ENCODE measurements at places on chromosomes 11 and 22.

- no peaks in the 10 kb centered on the region for H3K4me1 ChIP-seq
- no peak overlapping the region for H3K27ac ChIP-seq
- H3K4me3 ChIP-seq, result no peak overlapping the region
- no peak for DNase-seq
- H3K36me3 ChIP-seq, result peaks cover 5% of the 10 kb centered on the region
These were observed 9.8 kb downstream of the MRPL48 start for GRCh38 chr11:73797457-73797856.

DNA sequence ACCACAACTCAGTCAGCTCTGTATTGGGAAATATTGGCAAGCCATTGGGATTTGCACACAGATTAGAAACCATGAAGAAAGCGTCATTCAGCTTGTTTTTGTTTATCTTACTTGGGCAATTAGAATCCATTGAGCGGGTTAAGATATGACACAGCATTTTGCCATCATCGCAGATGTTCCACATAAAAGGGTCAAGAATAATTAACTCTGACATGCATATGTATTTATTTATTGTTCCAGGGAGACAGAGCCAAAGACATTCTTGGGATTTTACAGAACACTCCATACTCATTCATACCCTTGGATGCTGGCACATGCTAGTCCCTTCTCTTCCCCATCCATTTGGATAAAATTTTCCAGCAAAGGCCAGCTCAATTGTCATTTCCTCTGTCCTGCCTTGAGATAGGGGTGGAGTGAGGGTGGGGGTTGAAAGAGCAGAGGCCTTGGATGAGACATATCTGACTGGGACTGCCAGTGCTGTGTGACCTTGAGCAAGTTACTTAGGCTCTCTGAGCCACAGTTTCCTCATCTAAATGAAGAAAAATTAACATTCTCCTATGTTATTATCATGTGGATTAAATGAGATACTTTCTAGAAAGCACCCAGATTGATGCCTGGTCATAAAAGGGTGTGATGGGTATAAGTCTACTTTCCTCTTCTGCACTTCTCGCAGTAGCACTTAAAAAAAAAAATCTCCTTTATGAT, 179.7 kb downstream of the RRAS2 start:
- no peaks in the 10 kb centered on the region for H3K36me3 ChIP-seq
- no peak for DNase-seq
- no peak overlapping the region for H3K27ac ChIP-seq
- no peaks in the 10 kb centered on the region for H3K4me1 ChIP-seq

DNA sequence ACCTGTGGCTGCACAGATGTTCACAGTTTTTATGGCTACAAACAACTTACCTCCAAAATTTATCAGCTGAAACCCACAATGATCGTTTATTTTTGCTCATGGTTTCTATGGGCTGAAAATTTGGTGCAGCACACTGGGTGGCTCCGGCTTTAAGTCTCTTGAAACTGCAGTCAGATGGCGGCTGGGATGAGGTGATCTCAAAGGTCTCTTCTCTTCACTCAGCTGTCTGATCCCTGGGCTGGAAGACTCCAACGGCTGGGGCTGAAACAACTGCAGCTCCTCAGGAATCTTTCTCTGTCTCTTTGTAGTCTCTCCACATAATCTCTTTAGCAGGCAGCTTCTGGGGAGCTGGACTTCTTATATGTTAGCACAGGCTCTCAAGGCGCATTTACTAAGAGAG, 117.3 kb upstream of the FAT3 start:
- no peaks in the 10 kb centered on the region for H3K4me1 ChIP-seq
- H3K27me3 ChIP-seq, result no peaks in the 10 kb centered on the region
- no peak overlapping the region for H3K4me3 ChIP-seq
- no peak for DNase-seq
- no peak overlapping the region for H3K27ac ChIP-seq

- no peaks in the 10 kb centered on the region for H3K36me3 ChIP-seq
- DNase-seq, result no peak
- no peaks in the 10 kb centered on the region for H3K27me3 ChIP-seq
- no peaks in the 10 kb centered on the region for H3K4me1 ChIP-seq
- H3K4me3 ChIP-seq, result no peak overlapping the region
These were observed 36.4 kb downstream of the KCNQ1 start for GRCh38 chr11:2481253-2481652.

- H3K27me3 ChIP-seq, result no peaks in the 10 kb centered on the region
- no peak overlapping the region for H3K4me3 ChIP-seq
- DNase-seq, result no peak
- peaks cover 12% of the 10 kb centered on the region for H3K4me1 ChIP-seq
- no peaks in the 10 kb centered on the region for H3K36me3 ChIP-seq
These were observed 27.2 kb downstream of the RPS6KA4 start for GRCh38 chr11:64385945-64386704.

DNA sequence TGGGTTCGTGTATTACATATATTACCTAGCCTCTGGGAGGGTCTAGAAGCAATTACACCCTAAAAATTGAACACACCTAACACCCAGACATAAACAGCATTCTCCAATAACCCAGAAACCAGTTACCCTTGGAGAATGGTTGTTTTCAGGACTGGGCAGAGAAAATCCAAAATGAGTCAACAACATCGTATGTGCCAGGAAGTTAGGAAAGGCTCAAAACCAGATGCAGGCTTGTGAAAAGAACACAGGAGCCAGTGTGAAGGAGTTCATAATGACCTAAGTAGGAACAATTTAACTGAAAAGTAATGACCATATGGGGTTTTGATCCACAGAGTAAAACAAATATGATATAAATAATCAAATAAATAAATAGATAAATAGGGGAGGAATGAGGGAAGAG, 5.1 kb upstream of the CLPB start:
- no peaks in the 10 kb centered on the region for H3K4me1 ChIP-seq
- no peak for DNase-seq
- H3K36me3 ChIP-seq, result no peaks in the 10 kb centered on the region
- H3K27ac ChIP-seq, result no peak overlapping the region
- H3K27me3 ChIP-seq, result no peaks in the 10 kb centered on the region

DNA sequence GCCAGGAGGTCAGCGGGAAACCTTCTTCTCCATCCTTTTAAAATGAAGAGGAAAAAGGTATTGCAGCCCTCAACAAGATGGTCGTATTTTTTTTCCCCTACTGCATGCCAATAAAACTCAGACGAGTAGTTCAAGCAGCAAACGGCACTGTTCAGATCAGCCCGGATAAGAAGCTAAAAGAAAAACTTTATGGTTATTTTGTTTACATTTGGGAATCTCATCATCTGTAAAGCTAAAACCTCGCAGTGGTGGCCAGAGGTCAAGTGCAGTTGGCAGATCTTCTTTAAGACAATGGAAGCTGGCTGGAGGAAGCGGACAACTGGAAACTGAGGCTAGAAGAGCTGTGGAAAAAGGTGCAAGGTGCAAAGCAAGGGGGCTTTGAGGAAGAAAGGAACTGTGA, 31.0 kb upstream of the CHRM4 start:
- no peak overlapping the region for H3K4me3 ChIP-seq
- peaks cover 24% of the 10 kb centered on the region for H3K36me3 ChIP-seq
- no peak overlapping the region for H3K27ac ChIP-seq
- no peak for DNase-seq
- no peaks in the 10 kb centered on the region for H3K27me3 ChIP-seq
- no peaks in the 10 kb centered on the region for H3K4me1 ChIP-seq

DNA sequence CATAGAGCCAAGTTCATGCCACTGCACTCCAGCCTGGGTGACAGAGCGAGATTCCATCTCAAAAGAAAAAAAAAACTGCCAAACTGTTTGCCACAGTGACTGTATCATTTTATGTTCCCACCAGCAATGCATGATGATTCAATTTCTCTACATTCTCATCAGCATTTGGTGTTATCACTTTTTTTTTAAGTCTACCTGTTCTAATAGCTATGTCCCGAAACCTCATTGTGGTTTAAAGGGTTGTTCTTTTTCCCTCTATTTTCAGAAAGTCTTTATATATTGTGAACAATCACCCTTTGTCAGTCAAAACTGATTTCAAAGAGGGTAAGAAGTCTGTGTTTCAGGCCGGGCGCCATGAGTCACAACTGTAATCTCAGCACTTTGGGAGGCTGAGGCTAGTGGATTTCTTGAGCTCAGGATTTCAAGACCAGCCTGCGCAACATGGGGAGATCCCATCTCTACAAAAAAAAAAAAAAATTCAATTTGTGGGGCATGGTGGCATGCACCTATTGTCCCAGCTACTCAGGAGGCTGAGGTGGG, 14.8 kb upstream of the FAM168A start:
- no peak overlapping the region for H3K27ac ChIP-seq
- no peaks in the 10 kb centered on the region for H3K36me3 ChIP-seq
- no peaks in the 10 kb centered on the region for H3K27me3 ChIP-seq
- H3K4me3 ChIP-seq, result no peak overlapping the region
- DNase-seq, result no peak

GRCh38 chr11:65787649-65788622, 1.1 kb downstream of the OVOL1 start:
- no peak overlapping the region for H3K27ac ChIP-seq
- peak overlapping the region; percentile 37 for H3K4me3 ChIP-seq
- no peaks in the 10 kb centered on the region for H3K36me3 ChIP-seq
- H3K27me3 ChIP-seq, result peaks cover 23% of the 10 kb centered on the region
- no peak for DNase-seq

GRCh38 chr22:39494471-39495120, 7.5 kb upstream of the MIEF1 start:
- H3K27ac ChIP-seq, result no peak overlapping the region
- H3K27me3 ChIP-seq, result no peaks in the 10 kb centered on the region
- no peaks in the 10 kb centered on the region for H3K36me3 ChIP-seq

DNA sequence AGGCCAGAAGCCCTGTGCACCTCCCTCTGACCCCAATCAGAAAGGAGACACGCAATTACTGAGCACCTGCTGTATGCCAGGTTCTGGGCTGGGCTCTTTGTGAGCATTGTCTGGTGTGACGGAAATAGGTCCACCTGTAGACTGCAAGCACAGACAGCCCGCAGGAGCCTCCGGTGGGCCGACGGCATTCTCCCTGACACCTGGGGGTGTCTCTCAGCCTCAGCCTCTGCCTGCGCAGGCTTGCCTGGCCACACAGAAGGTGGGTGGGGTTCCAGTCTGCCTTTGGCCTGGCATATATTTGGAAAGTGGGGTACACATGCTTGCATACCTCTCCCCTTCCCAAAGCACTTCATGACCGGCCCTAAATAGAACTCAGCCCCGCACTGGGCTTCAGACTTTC, 129.3 kb downstream of the BUD13 start:
- H3K27ac ChIP-seq, result no peak overlapping the region
- no peak for DNase-seq
- no peaks in the 10 kb centered on the region for H3K27me3 ChIP-seq
- no peaks in the 10 kb centered on the region for H3K4me1 ChIP-seq
- H3K36me3 ChIP-seq, result no peaks in the 10 kb centered on the region

- no peak for DNase-seq
- no peaks in the 10 kb centered on the region for H3K36me3 ChIP-seq
- no peak overlapping the region for H3K4me3 ChIP-seq
- no peak overlapping the region for H3K27ac ChIP-seq
- H3K27me3 ChIP-seq, result no peaks in the 10 kb centered on the region
These were observed 32.4 kb upstream of the PDGFB start for GRCh38 chr22:39277142-39277607.

GRCh38 chr11:78821371-78822306, 247.0 kb upstream of the NARS2 start:
- no peak for DNase-seq
- no peaks in the 10 kb centered on the region for H3K4me1 ChIP-seq
- H3K27ac ChIP-seq, result no peak overlapping the region
- no peak overlapping the region for H3K4me3 ChIP-seq

DNA sequence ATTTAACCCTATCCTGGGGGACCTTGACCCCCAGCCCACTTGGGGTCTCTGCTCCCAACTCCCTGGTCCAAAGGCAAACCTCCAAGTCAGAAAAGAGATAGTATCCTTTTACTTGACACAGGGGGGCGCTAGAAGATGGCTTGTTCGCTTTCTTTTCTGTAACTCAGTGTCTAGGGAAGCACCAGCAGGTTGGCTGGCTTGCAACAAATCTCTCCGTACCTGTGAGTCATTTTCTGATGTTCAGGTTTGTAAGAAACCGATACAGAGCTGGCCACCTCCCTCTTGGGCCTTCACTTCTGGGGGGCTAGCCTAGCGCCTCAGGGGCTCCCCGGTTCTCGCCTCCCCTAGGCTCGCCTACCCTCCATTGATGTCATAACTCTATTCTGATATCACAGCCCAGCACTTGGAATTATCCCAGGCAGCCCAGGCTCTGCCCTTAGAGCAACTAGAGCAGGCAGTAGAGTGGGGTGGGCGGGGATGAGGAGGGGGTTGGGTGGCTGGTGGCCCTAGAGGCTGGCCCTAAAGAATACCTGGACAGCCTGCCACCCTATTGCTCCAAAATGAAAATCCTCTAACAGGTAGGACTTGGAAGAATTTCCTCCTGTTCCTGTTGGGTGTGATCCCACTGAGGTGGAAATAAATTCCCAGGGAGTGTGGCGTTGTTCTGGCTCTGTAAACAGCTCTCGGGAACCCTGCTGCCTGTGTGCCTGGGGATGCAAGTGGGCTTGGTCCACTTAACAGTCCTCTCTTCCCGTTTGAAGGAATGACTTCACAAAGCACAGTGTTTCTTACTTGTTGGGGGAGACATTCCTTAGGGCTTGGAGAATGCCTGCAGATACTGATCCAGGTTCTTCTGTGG, 69.4 kb downstream of the OSBP2 start:
- H3K4me3 ChIP-seq, result no peak overlapping the region
- H3K27me3 ChIP-seq, result no peaks in the 10 kb centered on the region
- no peak overlapping the region for H3K27ac ChIP-seq
- no peak for DNase-seq

DNA sequence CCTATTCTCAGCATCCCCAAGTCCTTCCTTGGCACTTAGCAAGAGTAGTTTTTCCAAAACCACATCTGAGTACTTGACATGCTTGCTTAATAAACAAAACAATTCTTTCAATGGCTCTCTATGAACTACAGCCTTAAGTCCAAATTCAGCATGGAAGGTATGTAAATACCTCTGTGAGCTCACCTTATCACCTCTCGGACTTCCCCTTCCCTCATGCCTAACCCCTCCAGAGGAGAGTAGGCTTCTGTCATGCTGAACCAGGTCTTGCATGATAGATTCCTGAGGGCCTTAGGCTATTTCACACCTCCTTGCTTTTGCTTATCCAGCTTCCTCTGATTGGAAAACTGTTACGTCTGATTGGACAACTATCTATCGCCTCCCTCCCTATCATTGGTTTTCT, 312.9 kb upstream of the CCDC90B start:
- H3K27me3 ChIP-seq, result no peaks in the 10 kb centered on the region
- H3K4me3 ChIP-seq, result no peak overlapping the region
- H3K36me3 ChIP-seq, result no peaks in the 10 kb centered on the region

DNA sequence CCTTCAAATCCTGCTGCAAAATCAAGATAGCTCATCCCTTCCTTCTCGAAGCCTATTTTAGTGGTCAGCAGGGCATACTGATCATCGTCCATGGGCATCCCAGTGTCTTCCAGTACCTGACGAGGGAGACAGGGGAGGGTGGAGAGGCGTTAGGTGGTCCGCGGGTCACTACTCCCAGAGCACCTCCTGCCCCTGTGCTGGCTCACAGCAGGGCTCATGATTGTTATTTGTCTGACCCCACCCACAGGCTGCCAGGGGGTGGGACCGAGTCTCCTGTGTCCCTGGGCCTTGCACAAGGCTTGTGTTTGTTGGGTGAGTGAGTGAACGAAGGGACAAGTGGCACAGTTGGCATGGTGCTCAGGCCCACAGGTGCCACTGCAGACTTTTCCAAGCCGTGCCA, 177.0 kb downstream of the EFCAB6 start:
- no peaks in the 10 kb centered on the region for H3K36me3 ChIP-seq
- H3K27me3 ChIP-seq, result no peaks in the 10 kb centered on the region
- H3K4me3 ChIP-seq, result no peak overlapping the region
- H3K27ac ChIP-seq, result no peak overlapping the region
- no peak for DNase-seq
- no peaks in the 10 kb centered on the region for H3K4me1 ChIP-seq

GRCh38 chr11:113881856-113882255, 6.5 kb upstream of the USP28 start:
- no peak overlapping the region for H3K27ac ChIP-seq
- no peaks in the 10 kb centered on the region for H3K4me1 ChIP-seq
- DNase-seq, result no peak
- H3K27me3 ChIP-seq, result no peaks in the 10 kb centered on the region
- H3K4me3 ChIP-seq, result no peak overlapping the region
